ENCODE measurements at places on chromosomes 3 and 15.

- DNase-seq = no peak
Measured at GRCh38 chr15:47266566-47266965, 450.7 kb upstream of the SEMA6D start.

- DNase-seq = no peak
Measured at GRCh38 chr3:153624310-153625030, 462.4 kb downstream of the RAP2B start.

GRCh38 chr15:63014578-63014977 lies 28.0 kb upstream of the TPM1 start:
- DNase-seq = no peak

DNA sequence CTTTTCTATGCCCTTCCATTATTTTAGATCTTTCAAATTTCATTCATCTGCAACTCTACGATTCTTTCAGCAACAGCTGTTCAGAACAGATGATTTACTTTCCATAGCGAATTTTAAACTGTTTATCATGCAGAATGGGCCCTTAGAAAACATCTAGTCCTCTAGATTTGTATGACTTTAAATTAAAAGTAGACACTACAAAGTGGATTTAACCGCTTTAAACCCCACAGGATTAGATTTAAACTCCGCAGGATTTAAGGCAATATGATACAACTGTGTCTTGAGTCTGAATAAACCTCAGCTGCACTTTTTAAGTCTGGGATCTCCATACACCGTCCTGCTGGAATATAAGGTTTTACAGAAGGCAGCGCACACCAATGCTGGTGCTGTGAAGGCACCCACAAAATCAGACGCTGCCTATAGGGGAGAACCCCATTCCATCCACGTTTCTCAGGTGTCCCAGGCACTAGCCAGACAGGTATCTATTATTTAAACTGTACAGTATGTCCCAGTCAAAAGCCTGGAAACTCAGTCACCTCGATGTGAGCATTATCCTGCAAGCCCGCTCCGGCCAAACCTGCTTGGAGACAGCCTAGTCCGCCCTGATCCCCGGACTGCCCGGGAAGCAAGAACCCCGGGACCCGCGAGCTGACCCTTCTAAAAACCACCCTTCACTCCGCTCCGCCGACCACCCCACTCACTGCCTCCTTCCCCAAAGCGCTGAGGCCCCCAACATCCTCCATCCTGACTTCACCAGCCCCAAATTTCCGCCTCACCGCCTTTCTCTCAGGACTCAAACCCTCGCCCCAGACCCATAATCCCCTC lies 768 bp downstream of the ANO10 start:
- no peak for DNase-seq

- DNase-seq = no peak
Measured at GRCh38 chr15:96412906-96413231, 82.4 kb downstream of the NR2F2 start.
